ENCODE measurements at places on chromosomes 4 and X.

- DNase-seq = no peak
Measured at GRCh38 chrX:130952266-130953043, 49.4 kb upstream of the ENOX2 start.

DNA sequence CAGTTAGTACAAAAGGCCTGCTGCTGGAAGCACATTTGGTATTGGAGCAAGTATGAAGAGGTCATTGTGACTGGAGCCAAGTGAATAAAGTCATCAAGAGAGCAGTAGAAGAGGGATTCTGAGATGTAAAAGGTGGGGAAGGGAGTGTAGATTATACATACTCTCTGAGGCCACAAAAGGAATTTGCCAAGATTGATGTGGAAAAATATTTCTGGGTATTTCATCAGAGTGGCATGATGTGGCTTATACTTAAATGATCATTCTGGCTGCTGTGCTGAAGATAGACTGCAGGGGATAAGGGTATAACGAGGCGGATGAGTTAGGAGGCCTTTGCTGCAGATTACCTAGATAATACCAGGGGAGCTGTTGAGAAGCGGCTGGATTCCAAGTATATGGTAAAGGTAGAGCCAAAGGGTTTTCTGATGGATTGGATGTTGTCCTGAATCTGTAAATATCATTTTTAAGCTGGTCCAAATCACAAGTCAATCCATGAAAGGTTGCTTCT lies 231.8 kb upstream of the AGA start:
- no peak for DNase-seq

GRCh38 chrX:126985981-126986380 lies 166.5 kb downstream of the PRR32 start:
- DNase-seq = no peak

DNA sequence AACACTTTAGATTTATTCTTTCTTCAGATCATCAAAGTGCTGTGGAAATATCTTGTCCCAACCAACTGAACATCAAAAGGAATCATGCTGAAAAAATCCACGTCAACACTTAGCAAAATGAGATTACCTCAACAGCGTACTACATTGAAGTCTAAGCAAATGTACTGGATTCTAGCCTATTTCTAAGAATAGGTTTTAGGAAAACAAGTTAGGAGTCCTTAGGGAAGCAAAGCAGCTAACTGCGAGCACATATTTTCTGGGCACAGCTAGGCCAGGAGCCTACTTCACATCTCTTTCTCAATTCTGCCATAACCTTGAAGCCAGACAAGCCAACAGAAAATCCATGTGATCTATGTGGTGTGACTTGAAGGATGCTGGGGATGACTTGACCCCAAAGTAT lies 22.2 kb downstream of the KDR start:
- no peak for DNase-seq

- no peak for DNase-seq
Measured at GRCh38 chr4:143420227-143420626, 83.6 kb downstream of the GAB1 start.

- no peak for DNase-seq
Measured at GRCh38 chr4:138291431-138291830, 49.3 kb upstream of the SLC7A11 start.

DNA sequence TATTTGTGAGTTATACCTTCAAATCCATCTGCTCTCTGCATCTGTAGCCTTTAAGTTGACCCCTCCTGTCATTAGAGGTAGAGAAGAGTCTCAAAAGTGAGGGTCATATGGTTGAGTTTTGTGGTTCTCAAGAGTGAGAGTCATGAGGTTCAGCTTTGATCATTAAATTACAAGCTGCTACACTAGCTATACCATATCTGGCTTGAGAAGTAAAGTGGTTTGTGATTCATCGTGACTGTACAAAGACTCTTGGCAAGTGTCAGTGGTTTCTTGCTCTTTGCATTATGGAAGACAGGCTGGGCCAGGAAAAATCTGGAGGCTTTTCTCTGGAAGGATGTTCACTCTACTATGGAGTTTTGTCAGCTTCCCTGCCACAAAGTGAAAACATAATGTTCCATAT lies 170.6 kb downstream of the ZC4H2 start:
- DNase-seq = no peak

DNA sequence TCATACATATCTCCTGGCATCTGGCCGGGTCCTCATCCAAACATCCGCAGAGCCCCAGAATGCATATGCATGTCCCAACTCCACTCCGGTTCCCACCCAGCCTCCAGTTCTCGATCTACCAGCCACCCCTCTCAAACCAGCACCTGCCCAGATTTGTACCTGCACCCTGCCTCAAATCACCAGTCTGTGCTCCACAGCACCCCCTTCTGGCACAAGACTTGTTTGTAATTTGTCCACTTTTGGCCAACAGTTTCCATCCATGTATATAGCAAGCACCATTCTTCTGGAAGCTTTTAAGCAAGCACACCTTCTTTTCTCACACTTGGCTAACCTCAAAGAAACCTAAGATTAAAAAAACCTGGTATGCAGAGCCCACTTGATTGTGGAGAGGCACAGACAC lies 644.1 kb downstream of the MID1IP1 start:
- DNase-seq = peak; percentile 2

DNA sequence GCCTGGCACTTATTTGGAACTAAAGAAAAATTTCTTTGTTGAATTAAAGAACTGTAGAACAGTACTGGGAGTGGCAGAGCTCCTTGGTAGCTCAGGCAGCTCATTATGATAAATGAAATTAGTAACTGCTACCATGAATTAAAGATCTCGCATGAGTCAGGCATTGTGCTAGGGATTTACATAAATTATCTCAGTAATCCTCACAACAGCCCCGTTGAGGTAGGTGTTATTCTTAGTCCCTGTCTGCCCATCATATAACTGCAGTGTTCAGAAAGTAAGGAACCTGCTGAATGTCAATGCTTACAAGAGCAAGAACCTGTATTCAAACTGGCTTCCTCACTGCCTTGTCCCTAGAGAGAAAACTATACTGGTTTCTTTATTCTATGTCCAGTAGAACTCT lies 108.3 kb downstream of the NLGN4X start:
- no peak for DNase-seq

DNA sequence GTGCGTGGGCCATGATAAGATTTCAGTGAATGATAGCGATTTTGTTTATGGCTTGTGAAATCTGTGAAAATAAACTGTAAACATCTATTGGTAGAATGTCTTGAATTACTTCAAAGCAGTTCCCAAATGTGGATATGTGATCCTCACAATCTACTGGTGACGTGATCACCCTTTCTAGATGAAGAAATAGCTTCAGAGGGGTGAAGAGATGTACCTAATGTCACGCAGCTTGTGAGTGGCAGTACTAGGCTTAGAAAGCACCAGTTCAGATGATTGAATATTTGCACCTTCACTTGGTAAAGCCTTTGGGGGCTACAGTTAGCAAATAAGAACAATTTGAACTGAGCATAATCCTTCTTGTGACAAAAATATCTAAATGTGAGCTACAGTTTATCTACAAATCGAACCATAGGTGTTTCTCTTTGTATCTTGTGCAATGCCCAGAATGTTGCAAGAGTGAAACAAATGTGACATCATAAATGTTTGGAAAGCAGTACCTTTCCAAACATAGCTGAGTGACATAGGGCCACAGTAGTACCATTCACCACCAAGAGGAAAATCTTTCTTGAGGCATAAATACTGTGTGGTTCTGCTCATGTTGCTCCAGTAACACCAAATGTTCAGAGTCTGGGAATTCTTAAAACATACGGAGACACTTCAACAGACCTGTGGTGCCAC lies 14.2 kb downstream of the PAK3 start:
- DNase-seq = no peak

DNA sequence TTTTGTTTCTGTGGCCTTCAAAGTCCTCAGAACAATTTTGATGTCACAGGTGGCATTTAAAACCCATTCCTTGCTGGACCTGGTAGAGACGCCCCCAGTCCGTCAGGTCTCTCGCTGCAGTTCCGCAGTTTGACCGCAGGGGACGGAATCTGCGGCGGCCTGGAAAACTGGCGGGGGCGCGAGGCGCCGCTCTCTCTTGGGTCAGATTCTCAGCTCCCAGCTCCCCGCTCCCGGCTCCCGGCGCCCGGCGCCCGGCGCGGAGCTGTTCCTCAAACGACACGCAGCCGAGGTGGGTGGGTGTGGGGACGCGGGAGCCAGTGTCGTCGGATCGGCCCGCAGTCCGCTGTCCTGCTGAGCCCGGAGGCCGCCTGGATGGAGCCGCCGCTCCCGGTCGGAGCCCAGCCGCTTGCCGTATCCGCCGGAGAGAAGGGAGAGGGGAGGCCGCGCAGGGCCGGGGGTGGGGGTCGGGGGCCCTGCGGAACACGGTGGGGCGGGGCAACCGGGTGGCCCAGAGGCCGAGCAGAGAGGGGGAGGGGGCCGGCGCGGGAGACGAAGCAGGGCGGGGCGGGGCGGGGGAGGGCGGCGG lies at the start of gene OCRL:
TSS of gene OCRL (plus strand) at position 192 of the 586 bp plus-strand sequence. CDS start at position 373, 181 bp downstream.
- DNase-seq = peak; percentile 7

GRCh38 chr4:105767579-105767978 lies 59.0 kb downstream of the GSTCD start:
- DNase-seq = no peak

DNA sequence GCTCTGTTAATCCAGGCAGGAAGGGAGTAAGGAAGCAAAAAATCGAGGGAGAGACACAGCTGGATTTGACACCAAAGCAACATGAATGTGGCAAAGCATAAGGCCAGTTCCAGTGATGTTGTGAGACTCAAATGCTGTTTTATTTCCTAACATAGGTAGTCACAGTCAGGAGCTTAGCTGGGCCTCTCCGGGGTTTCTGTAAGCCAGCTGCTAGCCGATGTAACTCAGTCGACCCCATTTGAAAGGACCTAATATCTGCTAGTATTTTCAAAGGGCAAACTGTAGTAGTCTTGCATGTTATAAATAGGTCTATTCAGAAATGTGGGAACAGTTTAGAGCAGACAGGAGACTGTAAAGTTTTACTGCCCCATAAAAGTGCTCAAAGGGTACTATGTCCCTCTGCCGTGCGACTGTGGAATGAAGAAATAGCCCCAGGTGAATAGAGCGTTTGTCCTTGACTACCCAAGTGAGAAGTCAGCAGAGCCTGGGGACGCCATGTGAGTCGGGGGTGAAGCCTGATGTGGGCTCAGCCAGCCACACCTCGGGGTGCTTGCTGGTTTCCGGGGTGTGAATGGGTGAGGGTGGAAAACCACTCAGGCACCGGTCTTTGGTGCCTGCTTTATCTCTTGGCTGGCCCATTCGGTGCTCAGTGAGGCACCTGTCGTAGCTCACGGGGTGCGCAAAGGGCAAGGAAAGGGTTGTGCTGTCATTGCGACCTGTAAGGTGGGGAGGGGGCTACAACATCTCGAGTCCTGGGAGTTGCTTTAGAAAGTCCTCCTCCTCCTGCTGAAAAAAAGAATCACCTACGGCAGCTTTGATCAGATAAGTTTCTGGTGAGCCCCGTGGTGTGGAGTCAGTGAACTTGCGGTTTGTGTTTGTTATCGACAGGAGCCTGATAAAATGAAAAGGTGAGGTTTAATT lies 745 bp downstream of the TRIM2 start:
- no peak for DNase-seq

DNA sequence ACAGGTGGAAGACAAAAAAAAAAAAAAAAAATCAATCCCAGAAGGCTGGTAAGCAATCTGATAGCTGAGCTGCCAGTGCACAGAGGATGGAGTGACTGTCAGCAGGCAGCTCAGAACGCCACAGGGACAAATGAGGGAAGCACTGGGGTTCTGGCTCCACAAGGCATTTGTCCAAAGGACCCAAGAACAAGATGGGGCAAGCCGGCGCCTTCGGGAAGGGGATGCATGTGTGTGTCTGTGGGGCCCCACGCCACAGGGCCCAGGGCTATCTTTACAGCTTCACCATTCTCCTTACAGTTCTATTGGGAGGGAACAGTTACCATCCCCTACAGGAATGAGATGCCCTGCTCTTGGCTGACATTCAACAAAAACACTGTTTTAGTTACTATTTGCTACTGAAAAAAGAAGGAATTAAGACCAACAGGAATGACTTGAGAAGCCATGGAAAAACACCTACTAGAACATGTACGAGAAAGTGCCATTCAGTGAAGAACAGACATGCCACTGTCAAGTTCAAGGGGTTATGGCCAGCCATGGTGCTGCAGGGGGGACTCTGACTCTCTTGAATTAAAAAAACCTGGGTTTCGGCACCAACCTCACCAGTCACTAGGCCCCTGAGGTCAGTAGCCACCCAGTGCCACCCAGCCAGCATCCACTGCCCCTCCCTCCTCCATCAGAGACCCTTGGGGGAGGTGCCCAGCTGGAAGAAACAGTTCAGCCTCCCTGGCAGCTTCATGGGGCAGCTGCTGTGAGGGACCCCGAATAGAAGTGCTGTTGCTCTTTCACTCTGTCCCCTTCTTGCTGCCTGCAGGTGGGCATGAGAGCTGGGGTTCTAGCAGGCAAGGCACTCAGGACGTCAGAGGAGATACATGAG lies 18.5 kb downstream of the WDR1 start:
- no peak for DNase-seq

- no peak for DNase-seq
Measured at GRCh38 chr4:114603497-114603896, 4.9 kb downstream of the UGT8 start.

- no peak for DNase-seq
Measured at GRCh38 chr4:78971326-78971725, 32.1 kb upstream of the PAQR3 start.

GRCh38 chr4:181593703-181594102 lies 649.5 kb upstream of the TENM3 start:
- no peak for DNase-seq

DNA sequence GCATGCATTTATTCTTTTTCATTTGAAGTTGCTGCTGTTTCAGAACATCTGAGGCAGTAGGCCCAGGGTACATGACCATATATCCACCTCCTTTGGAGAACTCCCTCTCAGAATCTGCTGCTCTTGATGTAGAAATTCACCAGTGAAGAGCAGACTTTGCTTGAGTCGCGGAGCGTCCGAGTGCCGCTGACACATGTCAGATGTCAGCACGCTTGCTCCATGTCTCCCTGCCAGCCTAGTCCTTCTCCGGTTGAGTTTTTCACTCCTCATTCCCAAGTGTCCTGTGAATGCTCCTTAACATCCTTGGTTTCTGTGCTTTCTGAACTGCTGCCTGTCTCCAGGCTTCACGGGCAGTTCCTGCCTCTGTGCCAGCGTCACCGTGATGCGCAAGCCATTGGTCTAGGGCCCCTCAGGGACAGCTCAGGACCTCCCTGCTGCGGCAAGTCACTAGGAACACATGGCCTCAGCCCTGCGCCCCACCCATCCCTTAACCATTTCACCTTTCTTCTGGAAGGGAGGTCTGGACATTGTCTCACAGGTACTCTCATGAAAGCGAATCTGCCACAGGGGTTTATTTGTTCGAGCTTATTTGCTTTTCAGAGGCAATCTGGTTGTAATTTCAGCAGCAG lies 93.1 kb upstream of the RBPJ start:
- DNase-seq = no peak

DNA sequence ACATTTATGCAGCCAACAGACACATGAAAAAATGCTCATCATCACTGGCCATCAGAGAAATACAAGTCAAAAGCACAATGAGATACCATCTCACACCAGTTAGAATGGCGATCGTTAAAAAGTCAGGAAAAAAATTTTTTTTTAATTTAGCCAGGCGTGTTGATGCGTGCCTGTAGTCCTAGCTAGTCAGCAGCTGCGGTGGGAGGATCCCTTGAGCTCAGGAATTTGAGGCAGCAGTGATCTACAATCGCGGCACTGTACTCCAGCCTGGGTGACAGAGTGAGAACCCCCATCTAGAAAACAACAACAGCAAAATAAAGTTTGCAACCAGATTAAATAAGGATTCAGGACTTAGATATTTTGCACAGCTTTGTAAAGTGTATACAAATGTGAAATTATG lies 65.7 kb upstream of the ALG13 start:
- no peak for DNase-seq

Data from stimulated activated CD4-positive, alpha-beta T cell treated with anti-CD3 and anti-CD28 coated beads, Interleukin-15, amount 100 ng/mL, for 1 hour (primary cell).